ENCODE measurements at places on chromosomes 4 and X.

DNA sequence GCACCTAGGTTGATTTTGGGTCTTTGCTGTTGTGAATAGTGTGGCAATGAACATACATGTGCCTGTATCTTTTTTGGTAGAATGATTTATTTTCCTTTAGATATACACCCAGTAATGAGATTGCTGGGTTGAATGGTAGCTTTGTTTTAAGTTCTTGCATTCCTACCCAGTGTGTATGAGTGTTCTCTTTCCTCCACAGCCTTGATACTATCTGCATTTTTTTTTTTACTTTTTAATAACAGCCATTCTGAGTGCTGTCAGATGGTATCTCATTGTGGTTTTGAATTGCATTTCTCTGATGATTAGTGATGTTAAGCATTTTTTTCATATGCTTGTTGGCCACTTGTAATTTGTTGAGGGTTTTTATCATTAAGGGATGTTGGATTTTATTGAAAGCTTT is 351.8 kb upstream of the GNPDA2 start:
- no peak for DNase-seq

GRCh38 chrX:12988797-12989196 is 13.9 kb downstream of the TMSB4X start:
- no peak for DNase-seq

- DNase-seq = peak; percentile 83
These were observed 14.7 kb downstream of the CHST7 start for GRCh38 chrX:46588263-46588662.

GRCh38 chrX:44529310-44529709 is 13.3 kb downstream of the FUNDC1 start:
- no peak for DNase-seq

DNA sequence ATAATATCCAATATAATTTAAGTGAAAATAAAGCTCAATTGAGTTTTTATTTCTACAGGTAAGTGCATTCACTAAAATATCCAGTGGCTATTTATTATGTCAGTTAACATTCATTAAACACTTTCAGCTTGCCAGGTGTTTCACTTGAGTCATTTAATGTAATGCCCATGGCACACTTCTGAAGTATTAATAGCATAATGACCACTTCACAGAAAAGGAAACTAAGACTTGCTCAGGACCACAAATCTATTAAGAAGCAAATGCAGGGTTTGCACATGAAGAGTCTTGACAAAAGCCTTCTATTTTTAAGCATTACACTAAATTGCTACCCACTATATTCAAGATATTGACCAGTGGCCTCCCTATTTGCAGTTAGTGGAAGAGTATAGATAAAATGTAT is 612.7 kb downstream of the KCTD8 start:
- no peak for DNase-seq

DNA sequence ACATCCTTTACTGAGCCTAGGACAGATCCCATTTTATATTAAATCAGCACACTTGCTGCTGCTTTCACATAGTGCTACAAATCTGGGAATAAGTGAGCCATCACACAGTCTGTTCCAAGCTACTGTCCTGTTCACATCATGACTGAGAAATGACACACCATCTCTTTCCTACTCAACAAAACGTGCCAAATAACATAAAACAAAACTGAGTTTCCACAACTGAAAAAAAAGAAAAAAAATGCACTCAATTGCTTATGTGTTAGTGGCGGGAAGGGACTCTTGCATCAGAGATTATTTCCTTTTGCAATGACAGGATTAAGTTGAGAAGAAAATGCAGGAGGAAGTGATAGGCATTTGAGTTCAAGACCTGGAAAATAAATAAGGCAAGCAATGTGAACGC is 109.0 kb downstream of the SHROOM4 start:
- no peak for DNase-seq

DNA sequence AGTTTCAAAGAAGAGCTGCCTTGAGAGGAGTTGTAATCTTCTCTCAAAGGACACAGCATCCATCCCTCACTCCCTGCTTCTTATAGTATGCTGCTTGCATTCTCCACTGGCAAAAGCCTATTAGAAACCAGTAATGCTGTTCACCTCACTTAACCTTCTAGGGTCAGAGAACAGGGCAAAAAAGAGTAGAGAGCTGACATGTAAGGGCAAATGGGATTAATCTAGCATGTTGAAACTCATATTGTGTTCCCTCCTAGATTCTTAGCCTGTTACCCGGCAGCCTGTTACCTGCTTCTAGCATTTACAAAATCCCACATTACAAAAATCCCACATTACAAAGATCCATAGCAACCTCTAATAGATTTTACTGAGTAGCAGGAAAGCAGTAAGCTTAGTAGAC is 244.7 kb downstream of the SLC7A11 start:
- no peak for DNase-seq

GRCh38 chr4:40995850-40996249 is 218.5 kb downstream of the APBB2 start:
- no peak for DNase-seq

- no peak for DNase-seq
These were observed 16.3 kb upstream of the DRD5 start for GRCh38 chr4:9765091-9765490.

DNA sequence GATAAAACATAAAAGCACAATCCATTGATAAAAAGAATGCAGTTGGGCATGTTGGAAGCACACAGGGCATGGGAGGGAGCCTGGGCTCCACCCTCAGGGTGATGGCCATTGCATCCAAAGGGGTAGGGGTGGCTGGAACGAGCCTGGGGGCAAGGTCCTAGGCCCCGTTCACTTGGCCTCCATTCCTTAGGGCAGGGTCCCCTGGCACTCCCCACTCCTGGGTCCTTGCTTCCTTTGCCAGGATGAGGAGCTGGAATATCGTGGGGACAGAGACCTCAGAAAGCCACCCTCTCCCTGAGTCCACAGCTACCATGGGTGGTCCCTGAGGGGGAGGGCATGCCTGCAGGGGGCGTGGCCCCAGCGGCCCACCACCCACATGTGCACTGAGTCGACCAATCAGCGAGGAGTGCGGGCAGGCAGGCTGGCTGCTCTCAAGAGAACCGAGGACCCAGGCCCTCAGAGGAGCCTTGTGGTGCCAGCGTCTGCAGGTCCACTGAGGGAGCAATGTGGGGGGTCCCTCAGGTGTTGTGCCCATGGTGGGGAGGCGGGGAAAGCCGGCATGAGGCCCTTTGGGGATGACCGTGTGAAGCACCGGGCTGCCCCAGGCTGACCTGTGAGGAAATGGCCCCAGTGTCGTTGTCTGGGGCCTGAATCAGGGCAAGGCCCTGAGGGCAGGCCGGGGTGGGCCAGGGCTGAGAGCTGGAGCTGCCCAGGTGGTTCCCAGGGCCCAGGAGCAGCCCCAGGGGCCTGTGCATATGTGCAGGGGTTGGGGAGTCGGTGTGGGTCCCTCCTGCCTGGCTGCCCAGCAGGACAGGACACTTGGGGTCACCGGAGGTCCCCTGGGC is 78.6 kb upstream of the AMELX start:
- DNase-seq = no peak

DNA sequence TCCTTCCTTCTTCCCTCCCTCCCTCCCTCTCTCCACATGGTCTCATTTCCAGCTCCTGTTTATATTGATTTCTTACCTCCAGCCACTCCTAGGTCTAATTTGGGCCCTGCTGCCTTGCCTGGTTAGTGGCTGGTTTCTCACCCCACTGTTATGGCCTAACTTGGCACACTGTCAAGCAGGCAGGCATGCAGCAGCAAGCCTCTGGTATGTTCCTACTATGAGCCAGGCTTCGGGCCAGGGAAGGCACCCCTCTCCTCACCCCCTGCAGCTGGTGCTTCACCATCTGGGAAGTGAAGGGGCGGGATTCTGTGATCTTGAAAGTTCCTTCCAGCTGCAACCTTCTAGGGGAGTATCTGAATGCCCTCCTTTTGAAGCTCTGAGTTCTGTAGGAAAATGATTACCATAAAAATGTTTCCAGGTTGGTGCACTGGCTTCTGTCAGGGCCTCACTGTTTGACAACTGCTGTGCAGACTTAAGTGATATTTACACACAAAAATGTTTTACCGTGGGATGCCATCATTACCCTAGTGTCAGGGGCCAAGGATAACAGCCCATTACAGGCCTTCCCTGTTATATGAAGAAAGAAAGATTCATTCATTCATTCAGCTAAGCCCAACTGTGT is 10.1 kb upstream of the VMA21 start:
- no peak for DNase-seq

DNA sequence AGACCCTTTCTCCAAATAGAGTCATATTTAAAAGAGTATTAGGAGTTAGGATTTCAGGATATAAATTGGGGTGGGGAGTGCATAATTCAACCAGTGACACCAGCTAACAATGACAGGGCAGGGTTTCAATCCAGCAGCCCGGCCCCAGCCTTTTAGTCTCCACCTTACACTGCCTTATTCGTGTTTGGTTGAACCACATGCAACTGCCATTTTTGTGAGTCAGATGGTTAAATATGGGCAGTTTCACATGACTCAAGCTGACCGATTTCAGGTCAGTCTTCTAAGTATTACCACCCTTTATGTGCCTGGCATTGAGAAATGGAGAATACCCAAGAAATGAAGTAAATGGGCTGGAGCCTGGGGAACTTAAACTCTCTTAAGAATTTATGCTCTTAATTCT is 102.8 kb downstream of the STOX2 start:
- DNase-seq = no peak

GRCh38 chrX:67998540-67998939 is 434.8 kb downstream of the OPHN1 start:
- no peak for DNase-seq

GRCh38 chrX:103710609-103711008 is at the start of gene TMEM31:
TMEM31 (plus strand) TSS chrX:103710909; CDS start chrX:103712259, 1,350 bp downstream.
- DNase-seq = no peak

- no peak for DNase-seq
These were observed 114.1 kb upstream of the PPARGC1A start for GRCh38 chr4:24003926-24004325.

DNA sequence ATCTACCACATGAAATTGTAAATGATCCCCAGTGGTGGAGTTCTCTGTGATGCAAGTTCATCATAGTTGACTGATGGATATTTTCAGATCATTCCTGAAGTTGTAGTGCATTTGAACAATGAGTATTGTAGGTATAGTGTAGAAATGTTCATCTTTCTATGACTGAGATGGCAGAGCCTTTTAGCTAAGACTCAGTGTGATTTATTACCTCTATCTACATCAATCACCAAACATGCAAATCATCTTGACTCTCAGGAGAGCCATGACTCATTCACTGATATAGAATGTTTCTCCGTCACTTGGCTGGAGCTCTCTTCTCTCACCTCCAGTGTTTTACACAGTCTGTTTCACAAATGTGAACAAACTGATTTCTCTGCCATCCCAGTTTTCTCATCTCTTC is 392.6 kb downstream of the IL1RAPL1 start:
- no peak for DNase-seq

DNA sequence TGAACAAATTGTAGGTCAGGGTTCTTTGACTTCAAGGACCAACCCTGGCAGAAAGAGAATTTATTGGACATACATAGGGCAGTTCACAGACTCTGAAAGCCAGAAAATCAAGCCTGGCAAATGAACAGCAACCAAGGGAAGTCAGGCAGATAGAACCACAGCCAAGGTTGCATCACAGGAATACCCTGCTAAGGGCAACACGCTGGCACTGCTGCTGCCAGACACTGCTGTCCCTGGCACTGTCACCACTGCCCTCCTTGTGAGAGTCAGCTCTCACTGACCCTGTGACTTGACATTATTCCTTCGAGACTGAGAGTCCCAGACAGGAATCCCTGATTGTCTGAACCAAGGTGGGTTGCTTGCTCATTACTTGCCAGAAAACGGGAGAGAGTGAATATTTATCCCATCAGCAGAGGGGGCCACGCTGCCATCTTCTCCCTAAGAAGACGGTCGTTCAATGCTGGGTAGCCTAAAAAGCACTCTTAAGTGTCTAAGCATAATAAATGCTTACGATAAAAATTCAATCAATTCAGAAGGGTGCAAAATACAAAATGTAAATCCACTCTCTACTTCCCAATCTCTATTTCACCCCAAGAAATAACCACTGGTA is 23.2 kb upstream of the PTTG2 start:
- no peak for DNase-seq

- DNase-seq = no peak
These were observed 11.4 kb downstream of the RLIM start for GRCh38 chrX:74603040-74603439.

DNA sequence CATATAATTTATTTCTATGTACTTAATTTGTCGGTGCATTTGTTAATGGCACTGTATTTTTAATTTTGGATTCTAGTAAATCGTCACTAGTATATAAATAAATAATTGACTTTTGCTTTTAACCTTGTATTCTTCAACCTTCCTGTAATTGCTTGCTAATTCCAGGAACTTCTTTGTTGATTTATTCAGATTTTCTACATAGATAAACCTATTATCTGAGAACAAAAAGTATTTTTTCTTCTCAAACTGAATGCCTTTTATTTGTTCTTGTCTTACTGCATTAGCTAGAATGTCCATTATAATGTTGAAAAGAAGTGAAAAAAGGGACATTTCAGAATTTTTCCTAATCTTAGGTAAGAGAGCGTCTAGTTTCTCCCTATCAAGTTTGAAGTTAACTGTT is 839.1 kb downstream of the SH3BGRL start:
- no peak for DNase-seq

- no peak for DNase-seq
These were observed 194.2 kb downstream of the RAPGEF2 start for GRCh38 chr4:159297091-159297490.

- no peak for DNase-seq
These were observed 22.3 kb upstream of the HOPX start for GRCh38 chr4:56703378-56703777.

DNA sequence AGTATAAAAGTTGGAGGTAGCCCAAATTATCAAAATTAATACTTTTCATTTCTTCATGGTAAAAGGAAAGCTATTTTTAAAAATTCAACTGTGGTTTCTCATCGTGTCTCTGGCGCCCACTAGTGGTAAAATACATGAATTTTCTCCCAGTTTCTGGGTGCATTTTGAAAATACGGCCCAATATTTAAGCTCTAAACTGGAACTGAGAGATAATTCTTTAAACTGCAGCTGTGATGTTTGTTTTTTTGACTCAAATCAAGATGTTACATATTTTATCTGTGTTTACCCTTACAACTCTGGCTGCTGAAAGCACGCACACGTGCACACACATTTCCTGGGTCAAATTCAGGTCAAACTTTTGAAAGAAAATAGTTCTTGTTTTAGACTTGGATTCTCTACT is 123.9 kb upstream of the ACSL4 start:
- no peak for DNase-seq

DNA sequence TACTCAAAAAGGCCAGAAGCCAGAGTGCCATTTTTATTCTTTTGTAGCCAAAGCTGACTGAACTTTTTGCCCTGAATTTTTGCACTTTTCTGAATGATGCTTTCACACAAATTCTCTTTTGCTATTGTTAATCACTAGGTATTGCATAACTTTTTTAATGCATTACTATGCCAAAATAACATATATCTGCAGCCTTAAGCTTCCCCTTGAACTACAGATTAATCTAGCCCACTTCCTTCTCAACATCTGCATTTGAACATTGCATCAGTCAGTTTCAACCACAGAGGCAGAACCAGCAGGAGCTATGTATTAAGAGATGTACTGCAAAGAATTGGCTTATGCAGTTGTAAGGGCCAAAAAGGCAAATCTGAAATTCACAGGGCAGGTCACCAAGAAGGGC is 197.6 kb upstream of the GYPA start:
- no peak for DNase-seq

GRCh38 chr4:69518538-69519198 is 23.0 kb upstream of the UGT2B4 start:
- no peak for DNase-seq

GRCh38 chr4:153028535-153028934 is 92.4 kb downstream of the FHDC1 start:
- DNase-seq = no peak
